NT2/D1 (cell line): ENCODE measurements at places on chromosomes 4 and X.

DNA sequence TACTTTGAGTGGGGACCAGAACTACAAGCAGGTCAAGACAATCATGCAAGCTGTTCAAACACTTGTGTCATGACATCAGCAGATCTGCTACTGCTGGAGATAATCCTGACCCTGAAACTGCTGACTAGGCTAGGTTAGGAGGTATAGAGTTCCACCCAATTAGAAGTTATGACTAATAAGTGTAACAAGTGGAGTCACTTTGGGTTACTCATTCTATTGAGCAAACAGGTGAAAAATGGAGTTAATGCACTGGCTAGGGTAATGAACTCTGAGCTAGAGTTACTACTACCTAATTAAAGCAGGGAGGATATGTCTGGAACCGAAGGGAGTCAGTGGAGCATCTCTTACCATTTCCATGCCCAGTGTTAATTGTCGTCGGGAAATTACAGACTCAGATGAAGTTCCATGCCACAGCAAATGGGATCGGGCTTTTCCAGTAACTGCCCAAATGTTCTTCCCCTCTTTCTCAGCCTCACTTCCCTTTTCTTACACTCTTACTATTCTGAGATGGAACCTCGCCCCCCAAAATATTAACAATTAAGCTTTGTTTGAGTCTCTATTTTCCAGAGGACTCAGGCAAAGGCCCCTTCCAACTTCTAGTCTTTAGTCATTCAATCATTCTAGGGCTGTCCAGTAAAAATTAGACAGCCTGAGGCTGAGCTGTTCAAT lies 19.8 kb upstream of the MANBA start:
- DNase-seq: no peak

- no peak for DNase-seq
These were observed 5.5 kb downstream of the INPP4B start for GRCh38 chr4:142840516-142841123.

GRCh38 chrX:9337046-9337445 lies 127.8 kb upstream of the TBL1X start:
- DNase-seq: no peak

DNA sequence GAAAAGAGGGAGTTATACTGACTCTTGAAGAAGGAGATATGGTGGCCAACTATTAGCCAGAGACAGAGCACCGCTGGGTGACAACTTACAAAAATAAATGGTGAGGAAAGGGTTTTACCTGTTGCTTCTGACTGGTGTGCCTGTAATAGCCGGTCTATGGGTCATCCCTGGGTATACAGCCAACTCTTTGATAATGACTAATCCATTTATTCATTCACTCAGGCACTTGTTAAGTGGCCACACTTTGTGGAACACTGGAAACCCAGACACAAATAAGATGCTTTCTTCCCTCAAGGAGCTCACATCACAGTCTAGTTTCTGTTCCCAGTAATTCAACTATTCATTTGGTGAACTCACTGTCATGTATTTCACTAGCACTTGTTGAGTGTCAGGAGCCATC lies 13.2 kb upstream of the CAPN6 start:
- DNase-seq: no peak

GRCh38 chr4:62449538-62449937 lies 1249.4 kb downstream of the ADGRL3 start:
- DNase-seq: no peak

DNA sequence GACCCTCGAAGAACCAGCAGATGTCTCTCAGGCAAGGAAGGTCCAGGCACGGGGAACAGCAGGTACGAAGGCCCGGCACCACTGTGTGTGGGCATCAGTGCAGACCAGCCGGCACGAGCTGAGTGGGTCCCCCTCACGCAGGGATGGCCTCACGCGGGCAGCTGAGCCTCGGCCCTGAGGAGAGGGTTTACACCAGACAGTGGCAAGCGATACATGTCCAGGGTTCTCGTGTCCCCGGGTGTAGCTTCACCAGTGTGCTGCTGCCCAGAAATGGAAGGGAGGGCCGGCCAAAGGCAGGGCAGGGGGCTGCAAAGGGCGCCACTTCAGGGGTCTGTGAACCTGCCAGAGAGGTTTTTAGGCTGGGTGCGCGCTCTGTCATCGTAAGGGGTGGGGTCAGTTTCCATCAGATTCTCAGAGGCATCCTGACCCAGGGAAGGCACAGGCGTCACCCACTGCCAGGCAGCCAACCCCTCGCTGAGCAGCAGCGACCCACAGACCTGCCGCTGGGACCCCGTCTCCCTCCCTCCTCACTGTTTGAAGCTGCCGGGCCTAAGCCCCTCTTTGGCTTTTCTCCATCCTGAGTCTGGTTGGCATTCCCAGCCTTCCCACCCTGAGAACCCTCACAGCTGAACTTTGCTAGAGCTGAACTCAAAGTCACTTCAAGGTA lies 107.0 kb downstream of the CPZ start:
- DNase-seq: no peak

DNA sequence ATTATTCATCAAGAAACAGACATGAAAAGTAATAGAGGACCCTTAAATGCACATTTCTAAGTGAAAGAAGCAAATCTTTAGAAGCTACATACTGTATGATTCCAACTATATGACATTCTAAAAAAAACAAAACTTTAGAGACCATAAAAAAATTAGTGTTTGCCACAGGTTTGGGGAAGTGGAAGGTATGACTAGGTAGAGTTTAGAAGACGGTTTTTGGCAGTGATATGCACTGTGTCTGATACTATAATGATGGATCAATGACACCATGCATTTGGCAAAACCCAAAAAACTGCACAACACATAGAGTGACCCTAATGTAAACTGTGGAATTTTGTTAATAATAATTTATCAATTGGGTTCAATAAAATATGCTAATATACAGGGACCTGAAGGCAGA lies 54.5 kb downstream of the LCORL start:
- DNase-seq: no peak

DNA sequence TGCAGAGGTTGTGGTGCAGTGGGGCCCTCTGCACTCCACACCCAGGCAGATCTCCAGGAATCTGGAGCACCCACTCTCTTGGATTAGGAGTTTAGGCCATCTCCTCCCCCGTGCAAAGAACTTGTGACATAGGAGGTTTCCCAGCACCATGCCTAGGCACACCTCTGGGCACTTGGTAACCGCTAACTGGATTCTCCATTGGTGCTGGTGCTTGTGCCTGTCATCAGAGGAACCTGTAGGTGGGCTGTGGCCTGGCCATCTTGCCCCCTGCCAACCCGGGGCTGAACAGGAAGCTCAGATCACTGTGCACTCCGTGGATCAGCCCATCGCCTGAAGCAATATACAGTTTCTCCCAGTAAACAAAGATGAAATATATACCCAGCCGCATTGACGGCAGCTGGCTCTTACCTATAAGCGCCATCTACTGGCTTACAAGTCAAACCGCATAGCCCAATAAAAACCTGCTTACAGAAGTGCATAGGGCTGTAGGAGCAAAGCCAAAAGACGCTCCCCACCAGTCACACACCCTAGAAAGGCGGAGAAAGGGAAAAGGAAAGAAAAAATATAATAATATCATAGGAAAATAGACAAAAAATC lies 19.1 kb upstream of the TEX13B start:
- DNase-seq: no peak

DNA sequence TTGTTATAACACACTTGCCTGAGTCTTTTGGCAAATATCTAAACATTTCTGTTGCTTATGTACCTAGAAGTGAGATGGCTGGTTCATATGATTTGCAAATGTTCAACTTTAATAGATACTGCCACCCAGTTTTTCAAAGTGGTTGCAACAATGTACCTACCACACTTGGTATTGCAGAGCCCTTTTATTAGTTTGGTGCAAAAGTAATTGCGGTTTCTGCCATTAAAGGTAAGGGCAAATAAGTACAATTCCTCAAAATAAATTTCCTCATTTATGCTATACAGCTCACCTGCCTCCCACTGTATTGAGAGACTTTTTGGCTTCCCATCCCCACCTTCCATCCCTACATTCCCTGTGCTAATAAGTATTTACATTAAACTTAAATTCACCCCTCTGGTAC lies 47.7 kb upstream of the COL25A1 start:
- no peak for DNase-seq

- DNase-seq: no peak
These were observed 16.1 kb downstream of the BST1 start for GRCh38 chr4:15718959-15719358.

- DNase-seq: no peak
These were observed 227.9 kb downstream of the HNRNPD start for GRCh38 chr4:82145850-82146249.
